D721Med (cell line): ENCODE measurements at places on chromosomes 7 and 10.

GRCh38 chr10:57806675-57807074 lies 461.0 kb downstream of the IPMK start:
- no peak for DNase-seq

- peak; percentile 41 for DNase-seq
Measured at GRCh38 chr10:77637532-77638320, at the start of gene KCNMA1. Gene KCNMA1 (minus strand): TSS chr10:77637808.

DNA sequence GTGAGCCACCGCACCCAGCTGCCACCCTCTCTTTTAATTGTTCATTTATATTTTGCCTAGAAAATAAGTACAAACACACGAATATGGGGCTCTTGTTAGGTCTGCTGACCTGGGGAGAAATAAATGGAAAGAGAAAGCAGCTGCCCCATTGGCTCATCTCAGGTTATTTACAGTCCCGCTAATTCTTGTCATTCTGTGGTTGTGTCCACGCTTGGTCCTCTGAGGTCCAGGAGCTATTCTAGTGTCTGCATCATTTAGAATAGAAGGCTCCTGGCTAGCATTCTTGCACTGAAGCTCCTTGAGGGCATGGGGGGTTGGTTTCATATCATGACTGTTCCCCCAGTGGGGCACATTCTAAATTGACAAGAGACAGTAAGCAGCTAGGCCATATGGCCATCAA lies 128.5 kb downstream of the TACC2 start:
- no peak for DNase-seq

DNA sequence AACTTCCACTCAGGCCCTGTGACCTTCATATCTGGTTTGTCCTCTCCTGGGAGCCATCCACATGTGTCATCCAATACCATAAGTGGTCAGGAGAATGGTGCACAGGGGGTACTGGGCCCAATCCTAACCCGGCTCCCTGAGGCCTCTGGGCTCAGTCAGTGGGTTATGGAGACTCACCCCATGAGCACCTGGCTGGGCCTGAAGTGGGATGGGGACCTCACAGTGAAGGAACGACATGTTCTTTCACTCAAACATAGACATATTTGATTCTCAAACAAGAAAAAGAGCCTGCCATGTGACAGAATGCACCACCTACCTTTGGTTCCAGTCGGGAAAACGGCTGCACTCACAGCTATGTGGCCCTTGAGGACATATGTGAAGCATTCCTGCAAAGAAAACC lies 51.8 kb downstream of the XPNPEP1 start:
- no peak for DNase-seq

DNA sequence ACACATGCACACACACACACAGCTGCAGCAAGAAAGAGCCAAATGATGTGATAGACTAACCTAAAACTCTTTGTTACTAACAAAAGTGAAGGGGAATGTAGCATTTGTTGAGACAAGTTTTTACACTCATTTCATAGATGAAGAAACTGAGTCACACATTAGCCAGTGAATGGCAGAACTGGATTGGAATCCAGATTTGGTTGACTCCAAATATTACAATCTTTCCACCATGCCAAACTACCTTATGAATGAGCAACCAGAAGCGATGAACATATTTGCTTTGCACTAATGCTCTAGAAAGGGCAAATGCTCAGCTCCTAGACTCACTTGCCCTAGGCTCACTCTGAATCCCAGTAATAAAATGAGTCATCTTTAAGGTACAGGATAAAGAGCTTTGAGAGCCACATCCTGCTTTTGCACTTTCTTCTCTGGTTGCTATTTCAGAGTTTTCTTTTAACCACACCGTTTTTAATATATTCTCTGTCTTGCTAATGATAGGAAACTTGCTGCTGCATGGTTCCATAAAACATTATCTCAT lies 111.9 kb downstream of the GPAM start:
- no peak for DNase-seq

- no peak for DNase-seq
Measured at GRCh38 chr10:97830064-97830463, 19.6 kb upstream of the GOLGA7B start.
